ENCODE measurements at places on chromosomes 1 and 21. TPM values are rescaled to one million over a fixed set of nuclear protein-coding genes. Genes with fewer than 3 reads are reported as not detected.

GRCh38 chr21:29075706-29076466 is 2.4 kb upstream of the CCT8 start:
- H3K36me3 ChIP-seq = peaks cover 11% of the 10 kb centered on the region
- H3K4me1 ChIP-seq = peaks cover 19% of the 10 kb centered on the region
- H3K27me3 ChIP-seq = peaks cover 4% of the 10 kb centered on the region

DNA sequence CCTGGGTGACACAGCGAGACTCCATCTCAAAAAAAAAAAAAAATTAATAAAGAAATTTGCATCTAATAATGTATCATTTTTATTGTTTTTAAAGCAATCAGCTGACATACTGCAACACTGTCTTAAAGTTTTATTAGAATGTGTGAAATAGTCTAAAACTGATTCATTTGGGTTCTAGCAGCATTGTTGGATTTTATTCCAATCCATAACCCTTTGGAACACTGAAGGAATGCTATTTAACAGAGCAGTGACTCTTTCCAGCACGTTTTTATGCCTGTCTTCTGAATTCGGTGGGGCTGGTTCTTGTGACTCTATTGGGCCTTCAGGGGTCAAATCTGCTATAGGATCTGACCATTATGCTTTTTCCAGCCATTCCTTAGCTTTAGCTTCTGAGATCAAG is 18.2 kb upstream of the FMO4 start:
- no peak overlapping the region for H3K4me3 ChIP-seq
- H3K36me3 ChIP-seq = peaks cover 11% of the 10 kb centered on the region
- no peak for DNase-seq
- H3K4me1 ChIP-seq = peaks cover 63% of the 10 kb centered on the region
- H3K27me3 ChIP-seq = no peaks in the 10 kb centered on the region
- H3K27ac ChIP-seq = no peak overlapping the region

MATN1 gene
- total RNA-seq = 0.24 TPM

GRCh38 chr1:193579323-193579722 is 392.9 kb upstream of the B3GALT2 start:
- no peaks in the 10 kb centered on the region for H3K36me3 ChIP-seq
- no peak overlapping the region for H3K27ac ChIP-seq
- no peaks in the 10 kb centered on the region for H3K27me3 ChIP-seq
- no peak overlapping the region for H3K4me3 ChIP-seq
- H3K4me1 ChIP-seq = no peaks in the 10 kb centered on the region

GRCh38 chr1:67336783-67337182 is 29.1 kb downstream of the IL12RB2 start:
- H3K4me1 ChIP-seq = peaks cover 52% of the 10 kb centered on the region
- peaks cover 29% of the 10 kb centered on the region for H3K27me3 ChIP-seq
- no peak for DNase-seq
- no peak overlapping the region for H3K27ac ChIP-seq
- H3K4me3 ChIP-seq = no peak overlapping the region
- H3K36me3 ChIP-seq = no peaks in the 10 kb centered on the region

PLA2G2D gene
- total RNA-seq = not detected

DNA sequence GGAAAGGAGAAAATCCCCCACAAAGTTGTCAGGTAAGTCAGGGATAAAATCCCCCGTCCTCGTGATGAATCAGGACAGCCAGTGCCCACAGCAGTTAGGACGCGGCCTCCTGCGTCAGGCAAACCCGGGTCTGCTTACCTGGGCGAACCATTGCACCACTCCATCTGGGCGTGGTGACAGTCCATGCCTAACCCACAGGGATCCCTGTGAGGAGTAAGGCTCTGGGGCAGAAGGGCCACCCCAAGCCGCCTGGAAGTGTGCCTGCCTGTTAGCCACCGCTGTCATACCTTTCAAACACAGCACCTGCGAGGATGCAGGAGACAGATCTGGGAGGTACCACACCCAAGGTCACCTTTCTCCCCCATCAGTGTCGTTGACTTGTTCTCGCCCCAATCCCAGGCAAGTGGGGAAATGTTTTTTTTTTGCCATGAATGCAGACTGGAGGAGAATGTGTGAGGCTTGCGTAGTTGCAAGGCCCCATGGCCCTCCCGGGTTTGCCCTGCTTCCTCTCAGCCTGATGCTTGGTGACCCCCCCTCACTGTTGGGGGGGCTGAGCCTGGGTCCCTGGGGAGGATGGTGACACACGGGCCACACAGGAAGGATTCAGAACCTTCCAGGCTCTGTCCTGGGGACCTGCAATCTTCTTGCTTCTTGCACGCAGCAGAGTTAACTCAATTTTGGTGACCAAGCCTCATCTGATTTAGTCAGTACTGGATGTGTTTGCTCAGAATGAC is 107.0 kb downstream of the PGBD5 start:
- peaks cover 34% of the 10 kb centered on the region for H3K36me3 ChIP-seq
- DNase-seq = no peak
- H3K4me1 ChIP-seq = no peaks in the 10 kb centered on the region
- no peaks in the 10 kb centered on the region for H3K27me3 ChIP-seq
- no peak overlapping the region for H3K4me3 ChIP-seq

GRCh38 chr1:111481387-111482221 is 7.8 kb downstream of the C1orf162 start:
- H3K4me1 ChIP-seq = no peaks in the 10 kb centered on the region
- H3K36me3 ChIP-seq = no peaks in the 10 kb centered on the region
- H3K27ac ChIP-seq = no peak overlapping the region

- H3K36me3 ChIP-seq = peaks cover 22% of the 10 kb centered on the region
- H3K4me1 ChIP-seq = peaks cover 16% of the 10 kb centered on the region
- H3K27me3 ChIP-seq = no peaks in the 10 kb centered on the region
- H3K4me3 ChIP-seq = peak within 1 kb of the TSS; percentile 99
- peak within 1 kb of the TSS; percentile 100 for H3K27ac ChIP-seq
Observed at GRCh38 chr1:248825909-248826760, at the start of gene SH3BP5L. Gene SH3BP5L, minus strand, starts transcription at chr1:248825915. Its CDS starts 980 bp downstream, at chr1:248824935.
